AG09319 (cell line): ENCODE measurements at places on chromosomes 5 and 9.

DNA sequence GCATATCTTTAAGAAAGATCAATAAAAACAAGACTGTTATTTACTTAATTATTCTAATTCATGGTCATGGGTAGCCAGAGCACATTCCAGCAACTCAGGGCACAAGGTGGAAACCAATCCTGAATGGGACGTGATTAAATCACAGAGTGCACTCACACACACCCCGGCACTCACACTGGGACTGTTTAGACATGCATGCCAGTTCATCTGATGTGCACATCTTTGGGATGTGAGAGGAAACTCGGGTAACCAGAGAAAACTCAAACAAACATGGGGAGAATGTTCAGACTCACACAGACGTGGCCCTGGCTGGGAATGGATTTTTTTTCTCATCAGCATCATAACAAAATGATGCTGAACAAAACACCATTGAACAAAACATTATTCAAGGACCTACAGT lies 29.4 kb downstream of the SMAD5 start:
- DNase-seq, result no peak

GRCh38 chr5:8634219-8634618 lies 765.3 kb downstream of the MTRR start:
- DNase-seq, result no peak

- no peak for DNase-seq
These were observed 75.6 kb upstream of the SLC44A1 start for GRCh38 chr9:105168870-105169319.

- no peak for DNase-seq
These were observed 67.9 kb downstream of the XRCC4 start for GRCh38 chr5:83145241-83145640.

GRCh38 chr9:21056931-21057330 lies 20.8 kb downstream of the IFNB1 start:
- no peak for DNase-seq

DNA sequence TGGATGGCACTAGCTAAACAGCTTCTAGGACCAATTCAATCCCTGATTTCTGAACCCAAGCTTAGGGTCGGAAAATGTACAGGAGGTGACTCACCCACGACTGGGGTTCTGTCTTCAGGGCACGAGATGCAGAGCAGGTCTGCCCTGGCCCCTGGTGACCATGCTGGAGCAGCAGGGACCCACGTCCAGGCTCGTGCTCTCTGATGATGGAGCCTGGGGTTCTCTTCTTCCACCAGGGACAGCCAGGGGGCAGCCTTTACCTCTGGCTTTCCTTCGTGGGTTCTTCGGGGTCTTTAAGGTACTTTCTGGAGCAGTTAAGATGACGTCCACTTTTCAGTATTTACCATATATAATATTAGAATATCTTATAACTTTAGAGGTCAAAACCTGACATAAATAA lies 2.1 kb downstream of the CFAP77 start:
- DNase-seq, result no peak

DNA sequence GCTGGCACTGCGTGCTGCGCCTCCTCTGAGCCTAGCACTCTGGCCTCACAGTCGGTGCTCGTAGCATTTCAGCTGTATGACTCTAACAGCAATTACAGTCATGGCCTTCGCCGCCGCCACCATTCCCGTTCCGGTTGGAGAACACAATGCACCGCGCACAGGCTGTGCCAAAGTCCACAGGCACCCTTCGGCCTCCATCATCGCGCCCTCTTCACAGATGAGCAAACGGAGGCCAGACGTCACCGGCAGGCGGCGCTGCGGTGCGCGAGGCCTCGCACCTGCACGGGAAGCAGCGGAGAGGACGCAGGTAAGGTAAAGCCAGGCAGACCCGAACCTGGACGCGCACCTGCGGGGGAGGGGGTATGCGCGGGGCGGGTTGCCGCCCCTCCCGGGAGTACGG lies 128.9 kb downstream of the BARX1 start:
- no peak for DNase-seq

- DNase-seq, result no peak
These were observed 64.8 kb downstream of the COL27A1 start for GRCh38 chr9:114220061-114220541.

DNA sequence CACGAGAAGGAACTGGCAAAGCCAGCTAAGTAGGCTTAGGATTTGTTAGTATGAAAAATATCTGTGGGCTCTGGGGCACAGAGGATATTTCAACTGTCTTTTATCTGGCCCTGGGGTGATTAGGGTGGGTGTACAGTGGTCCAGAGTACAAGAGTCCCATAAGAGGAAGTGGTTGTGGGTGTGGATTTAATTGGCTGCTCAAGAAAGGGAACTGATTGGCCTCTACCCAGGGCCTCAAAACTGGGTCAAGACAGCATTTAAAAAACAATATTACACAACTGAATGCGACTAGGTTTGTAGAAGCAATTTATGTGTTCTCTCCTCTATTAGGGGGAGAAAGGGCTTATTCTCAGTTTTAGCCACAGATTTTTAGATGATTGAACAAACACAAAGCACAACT lies 1353.4 kb upstream of the WWC1 start:
- no peak for DNase-seq

GRCh38 chr5:159133041-159133741 lies 33.5 kb upstream of the EBF1 start:
- DNase-seq, result peak; percentile 60

DNA sequence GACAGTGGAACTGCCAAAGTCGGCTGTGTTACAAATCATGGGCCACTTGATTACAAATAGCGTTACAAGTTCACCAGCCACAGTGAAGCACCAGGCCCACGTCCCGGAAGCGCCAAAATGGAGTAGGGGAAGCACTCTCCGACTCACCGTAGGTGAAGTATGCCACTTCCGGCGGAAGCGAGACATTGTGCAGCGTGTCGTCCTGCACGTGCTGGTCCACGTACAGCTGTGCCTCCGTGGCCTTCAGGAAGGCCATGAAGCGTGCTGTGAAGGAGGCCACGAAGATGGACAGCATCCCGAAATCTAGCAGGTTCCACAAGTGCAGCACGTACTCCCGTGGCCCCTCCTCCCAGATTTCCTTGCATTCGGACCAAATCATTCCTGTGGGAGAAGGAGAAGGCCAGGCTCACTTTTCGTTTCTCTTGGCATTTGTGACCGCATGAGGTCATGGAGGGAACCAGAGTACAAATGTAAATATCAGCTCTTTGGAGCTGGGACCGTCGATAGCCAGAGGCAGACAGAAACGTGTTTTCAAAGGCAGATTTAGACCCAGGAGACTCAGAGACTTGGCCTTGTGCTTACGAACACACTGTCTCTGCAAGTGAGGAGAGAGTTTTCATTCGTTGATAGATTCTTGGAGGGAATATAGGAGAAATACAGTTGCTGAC lies 58.7 kb upstream of the SMIM32 start:
- DNase-seq, result no peak

DNA sequence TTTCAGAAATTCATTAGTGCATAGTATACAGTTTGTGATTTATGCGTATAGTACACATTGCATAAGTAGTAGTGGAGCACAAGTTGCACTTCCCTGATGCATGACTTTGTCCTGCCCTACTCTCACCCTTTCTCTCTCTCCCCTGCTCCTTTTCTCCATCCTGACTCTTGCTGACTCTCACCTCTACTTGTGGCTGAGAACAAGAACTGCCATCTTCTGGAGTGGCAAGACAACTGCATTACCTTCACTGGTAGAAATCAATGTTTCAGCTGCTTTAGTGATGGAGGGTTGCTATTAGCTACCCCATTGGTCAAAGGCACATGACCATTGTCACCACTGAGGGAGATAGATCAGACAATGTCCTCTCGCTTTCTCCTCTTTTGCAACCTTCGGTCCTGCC lies 26.9 kb downstream of the SPEF2 start:
- DNase-seq, result no peak

GRCh38 chr9:87681271-87682061 lies 44.5 kb upstream of the CTSL start:
- DNase-seq, result no peak

- no peak for DNase-seq
These were observed 75.4 kb upstream of the ADRB2 start for GRCh38 chr5:148751025-148751424.

- DNase-seq, result no peak
These were observed 1313.7 kb downstream of the PTPRD start for GRCh38 chr9:9299134-9299533.
